Activated CD4-positive, alpha-beta T cell treated with anti-CD3 and anti-CD28 coated beads, Interleukin-2, amount 50 U/mL, for 1 hour (primary cell): ENCODE measurements at places on chromosomes 2 and 18.

GRCh38 chr2:133734716-133735495 is 166.6 kb upstream of the NCKAP5 start:
- no peak for DNase-seq

- no peak for DNase-seq
Observed at GRCh38 chr18:37566479-37567060, 972 bp upstream of the CELF4 start.

DNA sequence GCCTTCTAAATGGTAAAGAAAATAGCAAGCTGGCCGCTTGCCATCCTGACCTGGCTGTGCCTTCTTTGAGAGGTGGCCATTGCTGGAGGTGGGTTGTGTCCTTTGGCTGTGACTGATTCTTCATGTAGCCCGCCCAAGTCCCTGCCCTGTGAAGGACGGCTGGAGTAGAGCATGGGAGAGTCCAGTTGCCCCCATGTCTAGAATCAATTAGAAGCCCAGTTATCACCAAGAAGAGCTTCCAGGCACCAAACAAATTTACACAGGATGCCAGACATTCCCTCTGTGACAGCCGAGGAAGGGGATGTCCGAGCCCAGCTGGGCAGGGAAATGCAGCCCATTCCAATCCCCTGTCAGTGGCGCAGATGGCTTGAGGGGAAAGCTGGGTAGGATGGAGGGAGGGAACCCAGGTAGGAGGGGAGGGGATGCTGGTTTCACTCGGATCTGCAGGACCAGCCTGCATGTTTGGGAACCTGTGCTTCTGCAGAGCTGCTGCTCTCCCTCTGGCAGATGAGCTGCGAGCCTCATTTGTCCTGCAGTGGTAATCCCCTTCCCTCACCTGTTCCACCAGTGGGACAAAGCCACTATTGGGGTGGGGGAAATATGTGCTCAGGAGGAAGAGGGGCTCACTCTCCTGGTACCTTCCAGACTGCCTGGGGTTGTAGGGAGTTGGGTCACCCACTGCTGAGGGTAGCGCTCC is 25.7 kb upstream of the ASB18 start:
- no peak for DNase-seq

GRCh38 chr2:241381872-241382271 is 25.8 kb downstream of the FARP2 start:
- no peak for DNase-seq

GRCh38 chr2:151947813-151948165 is 119.6 kb upstream of the ARL5A start:
- no peak for DNase-seq

DNA sequence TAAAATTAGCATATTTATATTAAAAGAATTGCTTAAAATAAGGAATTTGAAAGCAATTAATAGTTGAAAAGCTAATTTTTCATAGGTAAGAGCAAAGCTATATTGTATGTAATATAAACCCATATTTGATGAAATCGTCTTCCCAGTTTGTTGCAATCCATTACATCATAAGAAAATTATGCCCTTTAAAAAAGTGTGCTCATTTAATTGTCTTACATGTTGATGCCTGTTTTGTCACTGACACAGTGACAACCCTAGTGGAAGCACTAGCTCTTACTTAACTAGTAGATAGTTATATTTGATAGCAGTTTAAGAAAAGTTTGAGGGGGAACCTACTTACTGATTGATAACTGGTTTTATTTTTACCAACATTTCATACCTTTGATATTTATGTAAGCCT is 30.0 kb upstream of the IL18RAP start:
- DNase-seq = no peak

GRCh38 chr2:236599059-236599458 is 29.4 kb downstream of the ACKR3 start:
- DNase-seq = no peak

DNA sequence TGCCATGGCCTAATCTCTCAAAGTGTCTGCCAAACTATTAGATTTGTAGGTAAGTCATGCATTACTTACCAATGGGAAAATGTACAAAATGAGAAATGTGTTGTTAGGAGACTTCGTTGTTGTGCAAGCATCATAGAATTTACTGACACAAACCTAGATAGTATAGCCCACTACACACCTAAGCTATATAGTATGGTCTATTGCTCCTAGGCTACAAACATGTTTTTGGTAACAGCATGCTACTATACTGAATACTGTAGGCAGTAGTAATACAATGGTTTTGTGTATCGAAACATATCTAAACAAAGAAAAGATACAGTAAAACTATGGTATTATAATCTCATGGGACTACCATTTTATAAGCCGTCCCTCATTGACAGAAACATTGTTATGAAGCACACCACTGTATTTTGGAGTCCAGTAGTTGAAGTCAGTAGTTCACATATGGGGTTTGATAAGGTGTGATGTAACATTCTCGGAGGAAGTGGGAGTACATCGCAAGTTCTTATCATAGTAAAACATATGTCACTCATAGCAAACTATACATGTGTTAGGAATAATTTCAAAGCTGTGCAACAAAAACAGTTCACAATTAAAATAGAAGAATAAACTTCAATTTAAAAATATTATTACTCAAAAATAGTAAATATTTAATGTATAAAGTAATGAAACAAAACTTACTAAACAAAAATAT is 12.0 kb upstream of the GTF2A1L start:
- no peak for DNase-seq

GRCh38 chr2:203808046-203808750 is 59.4 kb upstream of the CTLA4 start:
- DNase-seq = no peak

- DNase-seq = no peak
Observed at GRCh38 chr18:336713-337112, 68.9 kb upstream of the THOC1 start.

GRCh38 chr2:239263669-239264491 is 136.9 kb downstream of the HDAC4 start:
- no peak for DNase-seq

DNA sequence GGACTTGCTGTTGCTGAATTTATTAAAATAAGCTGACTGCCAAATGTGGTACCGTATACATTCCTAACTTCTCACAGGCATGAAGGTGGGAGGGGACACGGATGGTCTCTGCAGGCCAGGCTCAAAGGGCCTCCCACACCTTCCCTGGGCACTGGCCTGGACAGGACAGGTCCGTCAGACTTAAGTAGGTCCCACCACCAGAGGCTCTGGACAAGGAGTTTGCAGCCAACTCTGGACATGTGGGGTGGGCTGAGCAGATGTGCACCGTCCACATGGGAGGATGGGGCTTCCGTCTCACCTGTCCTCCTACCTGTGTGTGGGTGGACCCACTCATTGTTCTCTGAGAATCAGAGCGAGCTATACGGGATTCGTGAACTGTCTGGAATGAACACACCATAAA is 8.2 kb downstream of the ODC1 start:
- no peak for DNase-seq

- no peak for DNase-seq
Observed at GRCh38 chr2:48574353-48575287, 43.0 kb upstream of the GTF2A1L start.

GRCh38 chr2:219467736-219468075 is 31.0 kb upstream of the GMPPA start:
- no peak for DNase-seq

GRCh38 chr2:216696751-216697560 is 1.6 kb upstream of the IGFBP5 start:
- no peak for DNase-seq

DNA sequence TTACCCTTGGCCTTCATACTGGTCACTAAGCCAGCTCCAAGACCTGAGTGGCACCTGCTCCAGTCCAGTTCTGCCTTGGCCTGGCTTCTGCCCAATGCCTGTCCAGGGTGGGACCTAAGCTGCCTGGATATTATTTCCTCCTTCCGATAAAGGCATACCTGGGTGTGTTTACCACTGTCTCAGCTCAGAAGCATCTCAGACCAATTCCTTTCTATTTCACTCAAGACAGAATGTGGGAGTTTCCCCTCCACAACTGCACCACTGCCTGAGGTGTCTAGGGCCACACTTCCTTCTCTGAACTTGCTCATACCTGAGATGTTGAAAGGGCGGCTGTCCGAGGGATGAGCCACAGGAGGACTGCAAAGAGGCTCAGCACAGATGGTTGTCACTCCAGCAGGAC is 18.4 kb upstream of the CAB39 start:
- DNase-seq = no peak

DNA sequence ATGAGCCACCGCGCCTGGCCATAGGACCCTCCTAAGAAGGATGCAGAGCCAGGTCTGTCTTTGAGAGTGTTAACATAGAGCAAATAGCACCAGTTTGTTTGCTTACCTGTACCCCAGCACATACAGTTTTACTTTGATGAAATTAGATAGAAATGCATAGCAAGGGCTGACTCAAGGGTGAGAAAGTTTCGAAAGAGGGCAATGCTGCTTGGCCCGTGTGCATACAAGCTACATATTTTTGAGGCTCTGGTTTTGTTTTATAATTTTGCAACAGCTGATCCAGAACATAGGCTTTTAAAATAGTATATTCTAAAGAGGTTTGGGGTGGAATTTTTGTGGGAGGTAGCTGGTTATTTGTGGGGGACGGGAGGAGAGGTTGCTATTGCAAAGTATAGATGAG is 151.7 kb downstream of the MCFD2 start:
- DNase-seq = no peak

DNA sequence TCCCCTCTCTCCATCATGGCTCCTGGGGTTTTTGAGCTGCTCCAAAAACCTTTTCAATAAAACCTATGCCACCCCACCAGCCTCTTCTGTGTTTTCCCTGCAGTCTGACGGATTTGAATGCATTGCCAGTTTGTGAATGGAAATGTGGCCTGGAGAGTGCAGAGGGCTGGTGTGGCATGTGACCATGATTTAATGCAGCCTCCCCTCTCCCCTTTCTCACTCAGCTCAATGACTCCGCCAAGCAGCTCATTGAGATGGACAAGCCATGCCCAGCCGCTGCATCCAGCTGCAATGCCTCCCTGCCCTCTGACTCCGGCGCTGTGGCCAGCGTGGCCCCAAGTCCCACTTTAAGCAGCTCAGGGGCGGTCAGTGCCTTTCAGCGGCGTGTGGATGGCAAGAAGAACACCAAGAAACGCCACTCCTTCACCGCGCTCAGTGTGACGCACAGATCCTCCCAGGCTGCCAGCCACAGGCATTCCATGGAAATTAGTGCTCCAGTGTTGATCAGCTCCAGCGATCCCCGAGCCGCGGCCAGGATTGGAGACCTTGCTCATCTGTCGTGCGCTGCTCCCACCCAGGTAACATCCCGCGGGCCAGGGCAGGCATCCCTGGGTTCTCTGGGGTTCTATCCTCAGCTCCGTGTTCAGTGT is 215.3 kb downstream of the SEPTIN10 start:
- no peak for DNase-seq

DNA sequence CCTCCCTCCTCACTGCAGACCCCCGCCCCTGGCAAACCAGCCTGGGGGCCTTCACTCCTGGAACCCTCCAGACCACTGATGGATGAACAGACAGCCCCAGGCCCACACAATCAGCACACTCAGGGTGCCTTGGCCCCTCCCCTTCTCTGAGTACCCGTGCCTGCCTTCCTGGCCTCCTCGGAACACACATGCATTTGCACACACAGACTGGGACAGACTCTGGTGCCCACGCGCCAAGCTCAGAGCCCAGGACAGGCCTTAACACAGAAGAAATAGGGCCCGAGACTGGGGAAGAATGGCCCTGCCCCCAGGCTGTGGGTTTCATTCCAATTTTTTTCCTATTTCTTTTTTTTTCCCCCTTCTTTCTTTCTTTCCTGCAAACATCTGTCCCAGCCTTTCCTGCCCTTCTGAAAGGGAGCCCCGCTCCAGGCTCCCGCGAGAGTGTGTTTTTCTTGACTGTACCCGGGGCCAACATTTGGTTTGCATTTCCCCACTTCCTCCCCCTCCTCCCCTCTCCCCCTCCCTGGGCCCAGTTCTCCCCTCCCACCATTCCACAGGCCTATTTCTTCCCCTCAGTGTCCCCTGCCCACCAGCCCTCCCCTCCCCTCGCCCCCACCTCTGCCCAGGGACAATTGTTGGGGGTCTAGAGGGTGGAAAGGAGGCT is 618 bp upstream of the TNS1 start:
- DNase-seq = no peak

DNA sequence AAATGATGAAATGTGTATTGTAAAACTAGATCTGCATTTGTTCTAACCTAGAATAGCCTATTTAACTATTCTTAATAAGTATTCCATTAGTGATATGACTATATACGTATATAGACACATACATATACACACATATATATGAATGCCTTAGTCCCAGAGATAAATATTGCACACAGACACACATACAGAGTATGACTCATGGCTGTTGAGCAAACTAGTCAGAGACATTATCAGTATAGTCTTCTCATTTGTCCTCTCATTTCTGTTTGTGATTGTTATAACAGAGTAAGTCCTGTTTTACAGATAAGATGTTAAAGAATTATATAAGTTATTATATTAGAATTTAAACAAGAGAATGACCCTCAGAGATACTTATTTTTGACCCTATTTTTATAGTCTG is 202.5 kb downstream of the CCDC102B start:
- no peak for DNase-seq

- no peak for DNase-seq
Observed at GRCh38 chr2:149562324-149562723, 25.3 kb downstream of the MMADHC start.

DNA sequence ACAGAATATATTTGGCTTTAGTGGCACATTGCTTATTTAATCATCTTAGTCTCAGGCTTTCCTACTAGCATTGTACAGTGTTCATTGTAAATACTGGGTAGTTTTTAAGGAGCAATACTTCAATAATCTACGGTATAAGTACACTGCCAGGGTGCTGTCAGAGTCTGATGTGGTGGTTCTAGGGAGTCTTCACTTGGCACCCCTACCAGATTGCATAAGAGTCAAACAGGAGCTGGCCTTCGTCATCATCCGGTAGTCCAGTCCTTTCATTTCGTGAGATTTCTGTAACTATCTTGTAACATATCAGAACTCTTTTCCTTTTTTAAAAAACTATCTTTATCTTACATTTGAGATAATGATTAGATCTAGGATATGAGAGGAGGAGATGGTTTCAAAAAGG is 91.1 kb downstream of the ZNF532 start:
- no peak for DNase-seq

DNA sequence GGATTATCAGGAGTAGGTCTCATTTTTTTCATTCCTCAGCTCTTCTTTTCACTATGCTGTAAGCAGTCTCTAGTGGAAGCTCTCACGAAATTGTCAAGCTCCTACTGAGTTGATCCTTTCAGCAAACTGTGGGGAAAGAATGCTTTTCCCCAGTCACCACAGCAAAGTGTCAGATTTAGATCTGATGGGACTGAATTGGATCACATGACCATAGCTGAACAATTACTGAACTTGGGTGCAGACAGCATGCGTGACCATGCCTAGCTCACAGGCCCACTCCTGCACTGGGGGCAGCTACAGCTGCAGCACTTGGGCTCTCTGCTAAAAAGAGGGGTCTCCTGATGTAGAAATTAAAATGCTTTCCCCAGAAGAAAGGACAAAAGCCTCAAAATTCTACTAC is 3.1 kb downstream of the ARHGAP15 start:
- DNase-seq = no peak

GRCh38 chr18:7575465-7576028 is 8.4 kb downstream of the PTPRM start:
- DNase-seq = no peak

DNA sequence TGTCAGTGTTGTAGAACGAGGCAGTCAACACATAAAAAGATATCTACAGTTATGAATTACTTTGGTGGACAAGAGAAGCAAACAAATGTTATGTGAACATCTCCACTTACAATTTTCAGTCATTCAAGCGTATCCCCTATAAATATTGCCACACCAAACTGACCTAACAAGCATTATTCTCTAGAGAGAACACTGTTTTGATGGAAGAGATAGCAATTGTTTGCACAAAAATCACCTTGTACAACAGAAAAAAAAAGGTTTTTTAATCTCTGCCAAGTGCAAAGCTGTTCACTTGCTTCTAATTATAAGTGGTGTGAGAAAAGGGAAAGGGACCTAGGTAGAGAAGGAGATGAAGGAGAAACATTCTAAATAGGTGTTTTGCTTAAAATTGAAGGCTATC is 33.8 kb downstream of the PID1 start:
- no peak for DNase-seq
